Kidney glomerular epithelial cell (primary cell): ENCODE measurements at places on chromosomes 3 and 15.

DNA sequence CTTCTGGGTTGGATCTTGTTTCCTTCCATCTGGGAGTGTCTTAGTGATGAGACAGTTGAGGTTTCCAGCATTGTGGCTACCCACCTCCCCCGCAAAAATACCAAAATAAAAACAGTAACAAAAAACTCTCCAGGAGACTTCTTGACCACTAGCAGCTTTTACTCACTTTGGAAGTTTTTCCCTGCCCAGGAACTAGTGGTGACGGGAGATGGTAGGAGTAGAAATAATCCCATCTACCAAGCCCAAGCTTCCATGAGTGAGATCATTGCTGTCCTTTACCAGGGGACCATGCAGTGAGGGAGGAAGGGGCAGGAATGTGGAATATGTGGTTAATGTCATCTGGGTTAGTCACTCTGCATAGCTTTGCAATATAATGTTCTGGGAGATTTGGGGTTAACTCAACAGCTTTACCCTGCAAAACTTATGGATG is 187.7 kb downstream of the ITPR1 start:
- peak; percentile 44 for DNase-seq

DNA sequence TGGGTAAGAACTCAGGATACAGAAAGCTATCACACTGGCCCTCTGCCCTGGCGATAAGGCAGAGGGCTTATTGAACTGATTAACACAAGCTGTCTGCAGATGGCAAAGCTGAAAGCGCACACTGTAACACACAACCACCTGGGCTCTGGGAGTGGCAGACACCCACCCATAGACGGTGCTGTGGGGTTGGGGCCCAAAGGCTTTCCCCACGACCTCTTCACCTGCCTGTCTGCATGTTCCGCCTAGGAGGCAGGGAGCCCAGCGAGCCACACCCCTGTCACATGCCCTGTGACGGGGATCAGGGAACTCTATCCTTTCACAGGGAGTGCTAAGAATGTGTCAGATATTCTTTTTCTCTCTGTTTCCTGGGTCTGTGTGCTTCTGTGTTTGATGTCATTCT is 12.1 kb upstream of the TFG start:
- DNase-seq, result no peak

DNA sequence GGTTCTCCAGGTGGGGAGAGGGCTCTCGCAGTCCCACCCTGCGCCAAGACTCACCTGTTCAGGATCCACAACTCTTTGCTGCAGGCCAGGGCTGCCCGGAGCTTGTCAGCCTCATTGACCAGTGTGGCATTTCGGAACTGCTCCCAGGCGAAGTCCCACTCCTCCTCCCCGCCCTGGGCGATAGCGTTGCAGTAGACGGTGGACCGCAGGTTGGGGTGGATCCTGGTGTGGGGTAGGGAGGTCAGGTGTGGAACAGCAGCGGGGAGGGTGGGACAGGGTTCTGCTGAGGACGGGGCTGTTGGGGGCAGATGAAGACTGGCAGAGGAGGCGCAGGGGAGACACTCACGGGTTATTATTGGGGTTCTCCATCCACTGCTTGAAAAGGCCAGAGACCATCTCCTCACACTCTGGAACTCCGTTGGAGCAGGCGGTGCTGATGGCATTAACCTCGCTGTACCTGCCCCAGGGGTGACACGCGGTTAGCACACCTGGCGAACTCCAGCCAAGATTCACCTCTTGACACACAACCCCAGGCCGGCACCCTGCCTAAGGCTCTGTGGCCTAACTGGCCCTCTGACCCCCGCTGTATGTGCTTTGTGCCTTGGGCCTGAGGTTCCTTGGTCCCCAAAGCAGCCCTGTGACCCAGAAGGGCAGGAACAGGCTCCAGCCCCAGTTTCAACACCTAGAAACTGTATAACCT is 16.1 kb downstream of the MESP2 start:
- no peak for DNase-seq

DNA sequence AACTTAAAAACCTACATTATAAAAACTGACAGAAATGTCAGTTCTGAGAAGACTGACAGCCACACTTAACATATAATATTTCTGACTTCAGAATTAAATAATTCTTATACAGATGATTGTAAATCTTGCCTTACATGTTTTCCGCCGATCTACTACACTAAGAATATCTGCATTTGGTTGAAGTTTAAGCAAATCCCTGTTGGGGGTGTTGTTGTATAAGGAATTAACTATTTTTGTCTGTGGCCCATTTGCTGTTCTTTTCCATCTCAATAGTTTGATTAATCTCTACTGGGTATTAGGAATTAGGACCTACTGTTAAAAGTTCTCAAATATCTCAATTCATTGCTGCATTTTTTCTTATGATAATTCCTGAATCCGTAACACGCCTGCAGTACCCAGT is 838.3 kb upstream of the ROBO1 start:
- no peak for DNase-seq

- peak; percentile 71 for DNase-seq
Observed at GRCh38 chr3:116770815-116771450, 61.4 kb downstream of the TUSC7 start.

DNA sequence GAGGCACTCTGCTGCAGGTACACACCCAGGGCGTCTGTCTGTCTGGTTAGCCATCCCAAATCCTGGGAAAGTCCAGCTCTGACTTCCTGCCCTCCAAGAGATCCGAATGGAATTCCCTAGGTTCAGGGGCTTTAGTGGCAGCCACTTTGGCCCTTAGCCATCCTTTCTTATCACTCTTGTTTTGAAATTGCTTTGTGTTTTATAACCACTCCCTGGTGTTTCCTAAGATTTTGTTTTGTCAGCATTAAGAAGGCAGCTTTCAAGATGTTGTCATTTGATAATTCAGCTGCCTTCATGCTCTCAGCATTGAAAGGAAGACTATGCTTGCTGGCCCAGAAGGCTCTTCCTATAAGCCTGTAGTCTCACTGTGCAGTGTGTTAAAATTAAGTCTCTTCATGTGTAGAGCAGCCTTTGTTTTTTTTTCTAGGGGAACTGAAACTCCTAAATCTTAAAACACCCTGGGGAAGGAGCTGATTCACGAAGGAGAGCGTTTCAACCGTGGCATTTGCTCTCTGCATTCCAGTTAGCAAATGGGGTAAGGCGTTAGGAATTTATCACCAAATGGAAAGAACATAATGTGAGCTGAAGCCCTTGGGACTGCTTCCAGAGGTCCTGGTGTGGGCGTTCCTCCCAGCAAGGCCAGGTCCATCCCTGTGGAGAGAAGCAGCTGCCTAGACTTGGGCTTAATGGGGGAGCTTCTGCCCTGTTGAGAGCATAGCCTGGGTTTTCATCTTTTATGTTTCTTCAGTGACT is 14.2 kb upstream of the CLEC3B start:
- peak; percentile 94 for DNase-seq

GRCh38 chr3:9452417-9452816 is 55.0 kb downstream of the SETD5 start:
- DNase-seq, result no peak

- DNase-seq, result peak; percentile 41
Observed at GRCh38 chr3:184391266-184391665, 11.4 kb downstream of the CHRD start.

DNA sequence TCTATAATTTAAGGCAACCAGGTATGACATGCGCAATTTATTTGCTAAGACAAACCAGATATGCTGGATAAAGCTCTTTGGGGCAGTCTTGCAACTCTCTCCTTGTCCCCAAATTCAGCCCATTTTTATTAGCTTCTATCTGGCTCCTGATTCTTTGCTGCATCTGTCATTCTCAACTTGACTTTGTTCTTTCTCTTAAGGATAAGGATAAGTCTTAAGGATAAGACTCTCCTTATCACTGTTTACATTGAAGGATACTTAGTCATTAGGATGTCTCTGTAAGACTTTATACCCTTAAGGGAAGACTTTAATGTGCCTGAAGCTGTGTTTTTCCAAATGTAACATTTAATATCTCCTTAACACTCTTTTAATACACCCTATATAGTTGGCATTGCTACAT is 49.2 kb downstream of the ALCAM start:
- no peak for DNase-seq

DNA sequence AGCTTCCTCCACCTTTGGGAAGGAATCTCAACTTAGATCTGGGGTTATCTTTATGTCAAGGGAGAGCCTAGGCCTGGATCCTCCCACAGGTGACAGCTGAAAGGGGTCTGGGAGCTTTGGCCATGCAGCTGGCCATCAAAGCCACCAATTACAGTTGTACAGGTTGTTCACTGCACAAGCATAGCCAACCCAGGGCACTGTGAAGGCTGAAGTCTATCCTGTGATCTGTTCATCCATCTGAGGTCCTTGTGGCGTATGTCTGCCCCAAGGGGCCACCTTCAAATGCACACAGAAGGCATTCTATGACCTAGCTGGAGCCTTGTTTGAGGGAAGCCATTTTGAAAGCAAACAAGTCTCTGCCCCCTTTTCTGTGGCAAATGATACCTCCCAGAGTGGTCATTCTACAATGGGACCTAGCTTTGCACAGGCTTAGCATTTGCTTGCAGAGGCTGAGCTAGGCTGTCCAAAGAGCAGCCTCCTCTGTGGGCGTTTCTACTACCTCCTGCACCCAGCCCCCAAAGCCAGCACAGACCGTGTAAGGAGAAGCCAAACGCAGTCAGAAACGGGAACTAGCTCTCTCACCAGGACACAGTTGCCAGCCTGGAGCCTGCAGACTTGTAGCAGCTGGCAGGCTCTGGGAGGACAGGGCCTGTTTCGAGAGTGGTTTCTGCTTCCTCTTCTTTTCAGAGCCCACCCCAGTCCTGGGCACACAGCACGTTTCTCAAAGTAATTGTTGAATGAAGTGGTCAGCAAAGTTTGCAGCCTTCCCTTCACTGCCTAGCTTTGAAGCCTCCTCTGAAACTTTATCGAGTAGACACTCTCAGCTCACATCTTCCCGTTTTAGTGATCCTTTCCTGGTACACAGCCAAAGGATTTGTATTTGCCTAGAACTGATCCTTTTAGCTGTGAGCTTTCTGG is 157.3 kb upstream of the SMAD3 start:
- no peak for DNase-seq

GRCh38 chr3:13041113-13041776 is 32.0 kb downstream of the IQSEC1 start:
- no peak for DNase-seq

GRCh38 chr15:60928210-60928609 is 300.9 kb downstream of the RORA start:
- no peak for DNase-seq

DNA sequence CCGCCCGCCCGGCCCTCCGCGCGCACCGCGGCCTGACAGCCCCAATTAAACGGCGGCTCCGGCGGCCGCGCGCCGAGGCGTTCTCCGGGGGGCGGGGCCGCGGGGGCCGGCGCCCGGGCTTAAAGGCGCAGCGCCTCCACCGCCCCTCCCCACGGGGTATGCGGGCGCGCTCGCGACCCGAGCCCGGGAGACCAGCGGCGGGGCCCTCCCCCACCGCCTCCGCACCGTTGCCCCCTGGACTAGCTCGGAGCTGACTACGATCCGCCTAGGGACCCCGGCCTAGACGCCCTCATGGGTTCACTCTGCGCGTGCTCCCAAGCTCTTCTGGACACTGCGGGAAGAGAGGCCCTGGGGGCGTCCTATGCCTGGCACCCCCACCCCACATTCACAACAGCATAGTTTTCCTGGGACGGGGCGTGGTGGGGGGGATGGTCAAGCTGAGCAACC is at the start of gene DUSP7:
Gene DUSP7 (minus strand): TSS at position 51 of the 447 bp plus-strand sequence. CDS start 205 bp downstream, outside the sequence.
- no peak for DNase-seq

GRCh38 chr3:65955792-65956477 is 82.8 kb downstream of the MAGI1 start:
- DNase-seq, result peak; percentile 46

- peak; percentile 29 for DNase-seq
Observed at GRCh38 chr3:28973609-28974008, 307.3 kb upstream of the RBMS3 start.

GRCh38 chr3:4680227-4680691 is 187.1 kb downstream of the ITPR1 start:
- DNase-seq, result no peak

DNA sequence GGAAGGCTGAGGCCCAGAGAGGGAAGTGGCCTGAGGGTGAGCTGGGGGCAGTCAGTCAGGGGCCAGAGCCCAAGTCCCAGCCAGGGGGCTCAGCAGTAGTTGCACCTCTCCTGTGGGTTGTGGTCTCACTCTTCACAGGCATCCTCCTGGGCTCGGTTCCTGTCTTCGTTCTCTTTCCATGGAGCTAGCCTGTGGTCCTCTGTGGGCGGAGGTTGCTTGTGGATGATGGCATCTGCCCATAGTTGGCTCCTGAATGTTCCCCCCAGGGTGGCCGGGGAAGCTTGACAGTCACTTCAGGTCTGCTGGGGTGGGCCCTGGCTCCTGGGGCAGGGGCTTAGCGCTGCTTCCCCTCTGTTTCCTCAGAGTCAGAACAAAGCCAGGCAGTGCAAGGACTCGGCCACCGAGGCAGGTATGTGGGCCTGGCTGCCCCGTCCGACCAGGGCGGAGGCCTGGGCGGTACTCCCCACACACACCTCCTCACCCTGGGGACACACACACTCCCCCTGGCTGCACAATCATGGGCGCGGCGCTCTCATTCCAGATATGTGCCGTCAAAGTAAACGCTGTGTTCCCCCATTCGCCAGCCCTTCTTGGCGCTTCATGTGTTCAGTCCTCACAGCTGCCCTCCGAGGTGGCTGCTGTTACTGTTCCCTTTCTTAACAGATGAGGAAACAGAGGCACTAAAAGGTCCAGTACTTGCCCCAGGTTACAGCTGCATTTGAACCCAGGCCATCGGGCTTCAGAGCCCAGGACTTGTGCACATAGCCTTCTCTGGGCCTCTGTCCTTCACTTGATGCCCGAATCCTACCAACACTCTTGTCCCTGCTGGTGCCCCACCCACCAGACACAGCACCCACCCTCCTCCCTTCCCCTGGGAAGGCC is 34.5 kb downstream of the PSTPIP1 start:
- DNase-seq, result no peak

GRCh38 chr3:179887295-179887943 is 149.3 kb downstream of the PEX5L start:
- no peak for DNase-seq

DNA sequence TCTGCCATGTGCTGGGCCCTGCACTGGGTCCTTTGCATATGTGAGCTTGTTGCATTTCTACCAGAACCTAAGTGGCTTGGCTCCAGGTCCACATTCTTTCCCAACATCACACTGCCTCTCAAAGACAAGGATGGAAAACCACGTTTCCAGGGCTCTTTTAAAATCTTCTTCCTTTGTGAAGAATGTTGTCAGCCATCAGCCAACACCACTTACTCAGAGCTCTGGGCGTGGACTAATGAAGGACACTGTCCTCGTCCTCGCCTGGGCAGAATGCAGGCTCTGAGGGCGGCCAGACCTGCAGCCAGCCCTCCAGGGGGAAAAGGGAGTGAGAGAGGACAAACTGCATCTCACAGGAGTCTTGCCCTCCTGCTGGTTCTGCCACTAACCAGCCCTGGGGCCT is 49.7 kb downstream of the MAGEF1 start:
- DNase-seq, result no peak

GRCh38 chr3:9147215-9147895 is 102.1 kb downstream of the SRGAP3 start:
- peak; percentile 94 for DNase-seq
